Non-pigmented ciliary epithelial cell (primary cell): ENCODE measurements at places on chromosomes 5 and 9.

GRCh38 chr9:128245421-128246151 lies 30.2 kb downstream of the GOLGA2 start:
- peak; percentile 35 for DNase-seq

- peak; percentile 60 for DNase-seq
Observed at GRCh38 chr5:143985832-143986515, 174.0 kb downstream of the HMHB1 start.

DNA sequence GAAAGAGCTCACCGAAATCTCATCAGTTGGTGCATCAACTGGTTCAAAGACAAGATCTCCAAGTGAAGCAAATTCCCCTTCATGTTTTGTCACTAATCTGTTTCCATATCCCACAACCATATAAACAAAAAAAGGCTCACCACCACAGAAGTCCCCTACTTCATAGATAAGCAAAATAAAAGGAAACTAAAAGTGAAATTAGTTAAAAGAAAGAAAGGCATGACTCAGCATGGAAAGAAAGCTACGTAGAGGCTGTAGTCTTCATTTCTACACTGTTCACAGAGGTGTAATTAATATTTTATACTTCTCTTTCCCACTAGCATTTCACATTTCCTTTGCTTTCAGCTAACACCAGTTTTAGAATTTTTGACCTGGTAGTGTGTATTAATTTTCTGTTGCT lies 208.0 kb downstream of the CYLC2 start:
- no peak for DNase-seq

- DNase-seq = no peak
Observed at GRCh38 chr9:129596541-129597331, 24.2 kb downstream of the C9orf50 start.

DNA sequence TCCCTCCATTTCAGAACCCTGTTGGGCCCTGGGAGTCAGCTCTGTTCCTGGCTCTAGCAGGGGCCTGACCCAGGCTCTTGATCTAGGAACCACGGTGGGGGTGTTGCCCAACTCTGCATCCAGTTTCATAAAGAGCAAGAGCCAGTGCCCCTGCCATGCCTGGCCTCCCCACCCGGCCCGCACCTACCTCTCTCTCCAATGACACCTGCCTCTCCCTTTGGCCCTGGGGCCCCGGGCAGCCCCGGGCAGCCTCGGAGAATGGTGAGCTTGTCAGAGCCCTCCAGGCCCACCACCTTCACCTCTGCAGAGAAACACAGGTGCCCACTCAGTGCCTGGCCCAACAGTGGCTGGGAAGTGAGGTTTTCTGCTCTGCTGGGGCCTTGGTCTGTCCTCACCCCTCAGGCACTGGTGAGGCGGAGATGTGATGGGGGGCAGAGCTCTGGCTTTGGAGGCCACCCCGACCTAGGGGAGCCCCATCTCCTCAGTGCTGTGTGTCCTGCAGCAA lies 1.5 kb downstream of the FCN1 start:
- DNase-seq = no peak
